ENCODE measurements at places on chromosomes 3 and 15.

DNA sequence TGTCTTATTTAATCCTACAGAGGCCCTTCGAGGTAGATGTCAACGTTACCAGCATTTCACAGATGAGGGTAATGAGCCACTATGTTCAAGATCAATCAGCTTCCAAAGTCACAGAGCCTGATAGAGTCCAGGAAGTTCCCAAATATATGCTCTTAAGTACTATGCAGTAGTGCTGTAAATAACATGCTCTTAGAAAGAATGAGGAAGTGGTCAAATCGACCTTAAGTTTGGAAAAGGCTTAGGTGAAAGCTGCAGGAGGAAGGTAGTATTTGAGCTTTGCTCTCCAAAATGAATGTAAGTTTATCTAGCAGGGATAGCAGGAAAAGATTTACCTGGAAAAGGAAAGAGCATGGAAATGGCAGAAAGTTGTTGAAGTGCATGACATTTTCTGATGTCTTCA, 234.0 kb downstream of the RBMS3 start:
- DNase-seq: no peak

DNA sequence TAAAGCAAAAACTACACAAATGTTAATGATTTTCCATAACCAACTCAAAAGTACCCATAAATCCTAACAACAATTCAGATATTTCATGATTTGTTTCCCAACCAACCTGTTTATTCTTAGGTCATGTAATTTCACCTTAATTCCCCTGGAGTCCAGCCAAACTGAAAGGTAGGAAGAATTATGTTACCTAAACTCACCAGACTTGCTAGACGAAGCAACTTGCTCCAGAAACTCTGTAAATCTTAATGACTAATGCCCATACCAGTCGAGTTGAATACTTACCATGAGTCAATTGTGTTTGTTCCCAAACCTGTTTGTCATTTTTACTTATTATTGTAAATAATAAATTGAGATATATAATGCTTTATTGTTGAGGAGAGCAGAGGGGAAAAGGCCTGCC, 1030.0 kb downstream of the TBL1XR1 start:
- DNase-seq: no peak

DNA sequence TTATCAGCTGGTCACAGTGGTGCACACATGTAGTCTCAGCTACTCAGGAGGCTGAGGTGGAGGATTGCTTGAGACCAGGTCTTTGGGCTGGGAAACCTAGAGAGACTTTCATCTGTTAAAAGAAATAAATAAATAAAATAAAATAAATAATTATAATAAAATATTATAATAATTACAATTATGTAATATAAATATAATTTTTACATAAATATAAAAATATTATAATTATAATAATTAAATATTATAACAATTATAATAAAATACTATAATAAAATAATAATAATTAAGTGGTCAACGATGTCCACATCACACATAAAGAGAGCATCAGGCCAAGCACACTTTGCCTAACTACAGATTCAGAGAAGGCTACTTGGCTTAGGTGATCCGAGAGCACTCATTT, 14.6 kb downstream of the QRICH1 start:
- no peak for DNase-seq

DNA sequence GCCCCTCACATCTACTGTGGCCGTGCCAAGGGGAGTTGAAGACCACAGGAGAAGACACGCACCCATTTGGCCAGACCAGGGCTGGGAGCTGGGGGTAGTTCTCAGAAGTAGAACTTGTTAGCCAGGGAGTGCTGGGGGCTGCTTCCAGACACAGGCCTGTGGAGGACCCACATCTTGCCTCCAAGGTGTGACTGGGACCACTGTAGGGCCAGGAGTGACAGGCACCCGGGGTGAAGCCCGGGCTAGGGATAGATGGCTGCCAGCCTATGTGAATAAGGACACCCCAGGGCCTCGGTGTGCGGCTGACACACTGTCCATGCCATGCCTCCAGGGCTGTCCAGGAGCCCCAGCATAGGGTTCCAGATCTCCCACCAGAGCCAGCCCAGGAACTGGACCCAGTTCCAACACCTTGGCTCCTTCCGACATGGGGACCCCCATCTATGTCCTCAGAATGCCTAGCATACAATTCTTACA, 1.8 kb downstream of the ANPEP start:
- no peak for DNase-seq

- no peak for DNase-seq
Measured at GRCh38 chr3:29414468-29415224, 133.8 kb downstream of the RBMS3 start.

DNA sequence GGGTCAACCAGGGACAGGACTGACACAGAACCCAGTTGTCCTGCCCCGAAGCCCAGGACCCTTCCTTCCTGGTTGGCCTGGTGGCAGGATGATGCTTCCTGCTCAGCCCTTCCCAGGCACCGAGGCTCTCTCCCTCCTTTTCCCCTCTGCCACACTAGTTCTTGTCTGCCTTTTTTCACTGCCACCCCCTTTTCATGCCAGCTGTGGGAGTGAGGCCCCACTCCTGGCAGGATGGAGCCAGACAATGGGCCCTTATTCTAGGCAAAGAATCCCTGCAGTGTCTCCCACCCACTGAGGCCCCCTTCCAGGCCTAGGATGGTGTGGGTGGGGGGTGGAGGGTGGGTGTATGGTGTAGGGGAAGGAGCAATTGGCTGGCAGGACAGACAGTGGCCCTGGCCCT, 1.1 kb upstream of the SCAMP5 start:
- DNase-seq: no peak

- DNase-seq: no peak
Measured at GRCh38 chr15:85785887-85786780, 8.6 kb downstream of the KLHL25 start.

- no peak for DNase-seq
Measured at GRCh38 chr3:67450153-67450552, 204.3 kb downstream of the SUCLG2 start.

- no peak for DNase-seq
Measured at GRCh38 chr3:74621581-74621980, 7.1 kb upstream of the CNTN3 start.

DNA sequence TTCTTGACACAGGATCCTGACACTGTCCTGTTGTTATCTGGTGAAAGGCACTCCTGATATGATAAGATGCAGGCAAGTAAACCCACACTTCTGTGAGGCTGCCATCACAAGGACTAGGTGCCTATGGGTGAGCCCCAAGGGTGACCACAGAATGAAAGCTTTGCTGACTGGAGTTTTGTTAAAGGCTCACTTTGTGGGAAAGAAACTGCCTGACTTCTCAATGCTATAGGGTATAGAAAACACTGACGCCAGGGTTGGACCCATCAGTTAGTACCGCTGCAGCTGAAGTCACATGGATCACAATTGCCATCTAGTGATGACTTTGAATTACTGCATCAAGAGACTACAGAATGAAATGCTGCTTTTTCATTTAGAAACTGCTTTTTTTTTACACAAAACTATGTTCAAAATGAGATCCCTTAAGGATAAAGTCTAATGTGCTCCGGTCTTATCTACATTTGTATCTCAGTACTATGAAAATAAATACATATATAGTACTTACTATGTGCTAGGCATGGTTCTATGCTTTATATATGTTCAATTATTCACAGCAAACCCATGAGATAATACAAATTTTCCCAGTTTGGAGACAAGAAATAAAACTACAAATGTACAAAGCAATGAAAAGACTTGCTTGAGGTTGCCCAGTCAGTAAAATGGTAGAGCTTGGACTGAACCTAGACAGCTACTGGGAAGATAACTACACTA, 64.2 kb upstream of the CMSS1 start:
- no peak for DNase-seq

DNA sequence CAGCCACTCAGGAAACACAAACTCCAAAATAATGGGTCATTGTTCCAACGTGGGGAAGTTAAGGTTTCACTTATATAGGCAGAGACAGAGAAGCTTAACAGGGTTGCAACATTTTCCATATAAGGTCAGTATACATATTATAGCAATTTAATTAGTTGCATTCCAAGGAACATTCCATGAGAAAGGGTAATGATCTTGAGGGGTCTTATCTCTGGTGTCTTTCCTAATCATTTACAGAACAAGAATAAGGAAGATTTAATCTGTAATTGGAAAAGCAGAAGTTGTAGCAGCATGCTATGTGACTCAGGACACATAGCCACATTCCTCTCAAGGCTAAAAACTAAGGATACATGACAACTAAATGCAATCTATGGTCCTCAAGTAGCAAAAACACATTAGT, 4.9 kb downstream of the MNS1 start:
- DNase-seq: no peak

- no peak for DNase-seq
Measured at GRCh38 chr3:157127268-157127667, 32.7 kb downstream of the CCNL1 start.

DNA sequence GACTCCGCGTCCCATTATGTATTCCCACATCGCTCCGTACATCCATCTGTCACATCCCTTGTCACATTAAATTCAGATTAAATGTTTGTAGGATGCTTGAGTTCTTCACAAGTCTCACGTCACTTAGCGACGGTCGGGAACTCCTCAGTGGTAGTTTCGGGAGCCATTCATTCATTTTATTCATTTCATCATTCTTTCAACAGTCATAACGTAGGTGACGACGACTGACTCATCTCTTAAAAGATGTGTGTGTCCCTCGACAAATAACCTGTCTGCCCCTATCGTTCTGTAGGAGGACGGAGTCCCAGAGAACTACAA, 272 bp upstream of the SRPRB start:
- no peak for DNase-seq

GRCh38 chr3:149095487-149095886, 9.2 kb upstream of the HLTF start:
- DNase-seq: no peak

DNA sequence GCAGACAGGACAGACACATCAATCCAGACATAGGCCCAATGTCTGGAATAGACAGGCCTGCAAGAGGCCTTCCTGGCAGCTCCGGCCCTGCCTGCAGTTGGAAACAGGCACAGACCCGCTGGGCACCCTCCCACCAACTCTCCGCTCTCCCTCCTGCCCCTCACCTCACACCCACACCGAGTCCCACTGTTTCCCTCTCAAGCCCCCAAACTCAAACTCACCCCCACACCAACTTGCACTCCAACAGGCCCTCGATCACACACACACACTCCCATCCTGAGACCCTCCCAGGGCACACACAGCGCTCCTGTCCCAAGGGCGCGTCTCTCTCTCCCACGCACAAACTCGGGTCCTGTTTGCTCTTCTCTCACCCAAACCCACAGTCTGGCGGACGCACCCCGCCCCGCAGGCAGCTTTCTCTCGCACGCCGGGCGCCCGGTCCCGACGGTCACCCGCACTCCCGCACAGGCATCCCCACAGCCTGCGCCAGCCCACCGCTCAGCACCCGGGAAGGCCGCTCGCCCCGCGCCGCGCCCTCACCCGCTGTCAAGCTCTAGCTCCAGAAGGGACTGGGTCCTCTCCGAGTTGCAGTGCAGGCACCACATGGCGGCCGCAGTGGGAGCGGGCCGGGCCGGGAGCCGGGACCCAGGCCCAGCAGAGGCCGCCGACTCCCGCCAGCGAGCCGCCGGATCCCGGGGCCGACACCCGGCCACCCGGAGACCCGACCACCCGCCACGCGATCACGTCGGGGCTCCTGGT, 106.2 kb downstream of the IQSEC1 start:
- peak; percentile 55 for DNase-seq

GRCh38 chr3:123735456-123735855, 148.7 kb downstream of the MYLK start:
- no peak for DNase-seq

GRCh38 chr3:151841801-151842200, 27.9 kb downstream of the AADAC start:
- no peak for DNase-seq

DNA sequence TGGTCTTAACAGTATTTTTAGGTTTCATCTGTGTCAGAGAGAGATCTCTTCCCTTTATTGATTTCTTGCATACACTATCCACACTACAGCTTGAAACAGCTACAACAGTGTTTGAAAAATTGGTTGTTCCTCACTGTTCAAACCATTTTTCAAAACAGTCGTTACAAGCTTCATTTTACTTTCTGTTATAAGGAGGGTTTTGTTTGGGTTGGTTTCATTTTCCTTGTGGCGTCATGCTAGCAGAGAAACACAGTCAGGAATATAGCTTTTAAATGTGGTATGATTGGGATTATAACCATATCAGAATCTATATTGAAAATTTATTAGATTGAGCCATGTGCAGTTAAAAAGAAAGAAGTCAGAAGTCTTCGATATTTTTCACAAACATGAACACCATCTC, 400.6 kb downstream of the ZBTB20 start:
- no peak for DNase-seq

DNA sequence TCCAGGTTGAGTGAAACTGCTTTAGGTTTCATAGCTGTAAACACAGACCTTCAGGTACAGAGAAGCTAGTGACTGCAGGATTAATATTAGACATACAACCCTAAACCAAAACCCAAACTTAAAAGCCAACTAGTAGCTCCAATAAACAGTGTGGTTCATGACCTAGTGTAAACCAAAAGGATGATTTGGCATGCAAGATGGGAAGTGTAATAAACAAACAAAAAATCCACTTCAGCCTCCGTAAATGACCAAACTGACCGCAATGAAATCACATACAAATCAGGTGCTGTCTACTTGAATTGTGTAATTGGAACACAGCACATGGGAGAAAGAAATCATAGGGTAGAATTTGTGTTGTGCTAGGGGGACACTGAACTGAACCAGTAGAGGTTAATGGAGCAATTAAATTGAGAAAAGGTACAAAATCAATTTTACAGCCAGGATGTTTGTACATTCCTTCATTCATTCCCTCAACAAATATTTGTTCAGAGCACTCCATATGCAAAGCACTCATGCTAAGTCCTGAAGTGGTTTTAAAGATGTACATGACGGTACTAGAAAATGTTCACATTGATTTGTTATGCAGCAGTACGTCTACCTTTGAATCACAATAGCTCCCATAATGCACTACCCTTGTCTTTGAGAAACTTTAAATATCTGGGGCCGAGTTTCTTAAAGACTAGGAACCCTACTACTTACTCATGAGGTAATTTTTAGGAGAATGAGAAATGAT, 21.4 kb upstream of the CHST2 start:
- no peak for DNase-seq

- no peak for DNase-seq
Measured at GRCh38 chr3:11530153-11530721, 113.5 kb downstream of the VGLL4 start.

DNA sequence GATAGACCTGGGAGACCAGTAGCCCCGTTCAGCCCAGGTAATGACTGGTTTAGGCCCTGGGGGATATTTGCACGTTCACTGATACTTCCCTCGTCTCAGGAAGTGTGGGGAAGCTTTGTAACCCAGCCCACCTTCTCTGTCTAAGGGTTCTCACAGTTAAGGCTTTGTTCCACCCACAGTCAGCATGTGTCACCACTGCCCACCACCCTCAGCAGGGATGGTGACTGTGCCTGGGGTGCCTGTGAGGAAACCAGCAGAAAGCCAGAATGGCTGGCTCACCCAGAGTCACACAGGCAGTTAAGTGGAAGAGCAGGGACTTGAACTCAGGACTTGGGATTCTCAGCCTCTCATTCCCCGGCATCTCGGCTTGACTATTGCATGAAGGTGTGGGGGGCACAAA, 5.2 kb downstream of the KBTBD13 start:
- peak; percentile 12 for DNase-seq

- DNase-seq: no peak
Measured at GRCh38 chr3:115898656-115899410, 275.5 kb downstream of the GAP43 start.

GRCh38 chr3:148727231-148727630, 29.5 kb downstream of the AGTR1 start:
- DNase-seq: no peak
